T-helper 1 cell (primary cell): ENCODE measurements at places on chromosomes 5 and 9.

- no peak for DNase-seq
Measured at GRCh38 chr5:102625468-102625867, 126.7 kb upstream of the SLCO6A1 start.

DNA sequence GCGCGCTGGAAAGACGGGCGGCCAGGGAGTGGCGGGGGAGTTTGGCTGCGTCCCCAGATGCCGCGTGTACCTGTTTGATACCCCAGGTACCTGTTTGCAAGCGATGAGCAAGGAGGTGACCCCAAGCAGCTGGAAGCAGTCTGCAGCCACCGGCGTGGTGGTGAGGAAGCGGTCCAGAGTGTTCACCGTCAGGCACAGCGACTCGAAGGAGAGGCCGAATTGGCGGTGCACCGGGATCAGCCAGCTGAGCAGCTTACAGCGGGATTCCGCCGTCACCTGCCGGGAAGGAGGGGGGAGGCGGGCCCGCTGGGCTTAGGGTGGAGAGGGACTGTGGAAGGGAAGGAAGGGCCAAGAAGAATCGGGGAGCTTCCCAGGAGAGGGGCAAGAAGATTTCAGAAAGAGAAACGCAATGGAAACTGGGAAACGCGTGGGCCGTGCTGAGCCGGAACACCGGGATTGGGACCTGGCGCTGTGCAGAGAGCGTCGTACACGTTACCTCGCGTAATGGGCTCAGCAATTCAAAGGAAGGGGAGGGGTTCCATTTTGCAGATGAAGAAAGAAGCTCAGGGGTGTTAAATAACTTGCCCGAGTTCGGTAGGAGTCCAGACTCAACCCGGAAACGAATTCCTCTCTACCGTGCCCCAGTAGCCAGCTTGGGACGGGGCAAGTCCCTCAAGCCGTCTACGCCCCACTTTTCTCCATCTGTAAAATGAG is 980 bp downstream of the CCNO start:
- no peak for DNase-seq

DNA sequence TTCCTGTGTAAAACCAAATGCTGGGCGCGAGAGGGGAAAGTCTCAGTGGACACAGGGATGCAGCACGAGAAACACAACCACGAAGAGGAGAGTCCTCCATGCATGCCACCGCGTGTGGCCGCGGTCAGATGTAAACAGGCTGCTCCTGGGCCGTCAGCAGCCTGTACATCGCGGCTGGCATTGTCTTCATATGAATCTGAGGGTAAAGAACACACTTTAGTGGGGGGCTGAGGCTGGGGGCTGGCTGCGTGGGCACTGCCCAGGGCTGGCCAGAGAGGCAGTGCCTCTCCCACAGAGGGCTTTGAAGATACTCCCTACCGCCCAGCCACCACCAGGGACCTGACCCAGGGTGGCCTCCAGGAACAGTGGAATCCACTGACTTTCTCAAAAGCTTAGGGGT is 106.2 kb downstream of the ENTREP1 start:
- no peak for DNase-seq

DNA sequence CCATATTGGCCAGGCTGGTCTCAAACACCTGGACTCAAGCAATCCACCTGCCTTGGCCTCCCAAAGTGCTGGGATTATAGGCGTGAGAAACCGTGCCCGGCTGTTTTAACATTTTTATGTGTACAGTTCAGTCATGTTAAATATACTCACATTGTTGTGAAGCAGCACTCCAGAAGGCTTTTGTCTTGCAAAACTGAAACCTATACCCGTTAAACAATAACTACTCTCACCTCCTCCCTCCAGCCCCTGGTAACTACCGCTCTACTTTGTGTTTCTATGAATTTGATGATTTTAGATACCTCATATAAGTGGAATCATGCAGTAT is 23.1 kb upstream of the SHB start:
- DNase-seq: no peak

DNA sequence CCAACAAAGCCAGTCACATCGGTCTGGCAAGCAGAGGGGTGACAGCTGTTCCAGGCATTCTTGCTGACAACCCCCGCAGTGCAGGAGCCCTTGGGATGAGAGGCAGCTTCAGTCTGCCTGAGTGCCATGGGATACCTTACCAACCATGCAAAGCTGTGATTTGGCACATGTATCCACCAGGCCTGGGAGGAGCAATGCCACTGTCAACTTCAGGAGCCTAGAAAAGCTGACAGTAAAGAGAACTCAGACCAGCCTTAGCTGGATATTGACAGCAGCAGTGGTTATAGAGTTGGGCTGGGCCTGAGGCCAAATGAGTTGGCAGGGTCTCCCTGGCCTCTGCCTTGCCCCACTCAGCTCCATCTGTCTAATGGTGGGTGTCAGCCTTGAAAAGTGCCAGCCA is 10.1 kb upstream of the PLPPR1 start:
- no peak for DNase-seq

GRCh38 chr9:19498015-19498414 is 89.2 kb downstream of the ACER2 start:
- no peak for DNase-seq

GRCh38 chr5:68332556-68332955 is 117.0 kb downstream of the PIK3R1 start:
- no peak for DNase-seq

DNA sequence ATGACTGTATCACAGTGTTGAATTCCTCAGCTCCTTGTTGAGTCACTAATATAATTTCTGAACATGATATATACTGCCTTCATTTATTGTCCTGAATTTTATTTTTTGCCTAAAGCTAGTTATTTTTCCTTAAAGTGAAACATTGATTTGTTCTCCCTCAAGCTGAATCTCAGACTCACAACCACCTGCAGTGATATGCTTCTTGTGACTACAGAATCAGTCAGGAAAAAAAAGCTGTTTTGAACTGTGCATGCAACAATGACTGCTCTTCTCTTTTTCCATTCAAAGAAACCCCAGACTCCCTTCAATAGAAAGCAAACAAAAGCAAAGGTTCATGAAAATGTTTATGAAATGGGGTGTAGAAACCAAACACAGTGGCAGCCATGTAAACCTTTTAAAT is 470.2 kb upstream of the CHD1 start:
- no peak for DNase-seq

DNA sequence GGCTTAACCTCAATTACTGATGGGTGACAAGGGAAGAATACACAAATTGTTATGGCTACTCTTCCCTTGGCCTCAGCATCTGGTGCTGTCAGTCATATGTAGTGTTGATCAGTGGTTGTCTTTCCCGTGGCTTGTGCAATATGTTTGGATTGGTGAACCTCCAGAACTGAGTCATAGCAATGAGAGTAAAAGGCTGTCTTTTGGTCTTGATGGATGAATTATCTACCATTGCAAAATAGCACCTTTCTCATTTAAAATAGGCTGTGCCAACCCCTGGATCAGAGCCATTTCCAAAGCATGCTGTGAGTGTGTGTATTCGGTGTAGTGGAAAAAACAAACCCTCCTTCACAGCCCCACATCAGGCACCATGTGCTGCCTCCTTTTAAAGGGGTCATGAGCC is 14.6 kb upstream of the F2R start:
- no peak for DNase-seq

DNA sequence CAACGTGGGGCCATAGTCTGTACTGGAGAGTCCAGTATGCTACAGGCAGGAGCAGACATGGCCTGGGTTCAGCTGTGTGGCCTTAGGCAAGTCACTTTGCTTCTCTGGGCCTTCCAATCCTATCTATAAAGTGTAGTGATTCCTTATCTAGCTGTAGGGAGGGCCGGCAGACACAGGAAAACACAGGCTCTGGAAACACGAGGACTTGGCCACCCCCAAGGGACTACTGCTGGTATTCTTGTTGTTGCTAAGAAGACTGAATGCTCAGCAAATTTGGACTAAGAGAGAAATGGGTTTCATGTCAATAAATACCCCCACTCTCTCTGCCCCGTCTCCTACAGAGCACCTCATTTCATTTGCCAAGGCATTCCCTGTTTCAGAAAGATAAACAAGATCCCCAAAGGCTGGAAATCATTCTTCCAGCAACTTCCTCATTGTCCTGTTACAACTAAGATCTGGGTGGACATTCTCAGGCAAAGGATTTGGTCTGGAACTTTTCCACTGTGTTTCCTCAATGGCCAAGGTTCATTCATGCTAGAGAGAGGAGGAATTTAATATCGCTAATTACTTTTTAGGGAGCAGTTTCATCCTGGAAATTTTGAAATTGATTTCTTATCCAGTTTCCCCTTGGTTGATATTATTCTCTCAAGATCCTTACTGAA is 105.8 kb downstream of the GABBR2 start:
- no peak for DNase-seq

DNA sequence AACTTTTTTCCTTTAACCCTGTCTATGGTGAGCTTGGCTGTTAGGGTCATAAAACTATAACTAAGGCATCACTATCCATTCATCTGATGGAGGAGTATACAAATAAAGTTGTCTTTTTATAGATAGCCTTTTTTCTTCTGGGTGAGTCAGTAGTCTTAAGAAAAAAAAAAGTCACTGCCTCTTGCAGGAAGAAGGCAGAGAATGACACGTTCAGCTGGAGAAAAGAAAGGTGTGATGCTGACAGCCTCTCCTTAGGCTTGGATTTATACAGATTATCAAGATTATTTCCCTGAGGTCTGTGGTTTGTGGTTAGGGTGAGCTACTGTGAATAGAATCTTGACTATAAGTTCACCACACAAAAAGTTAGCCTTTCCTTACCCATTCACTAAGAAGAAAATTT is 23.0 kb downstream of the EPB41L4B start:
- no peak for DNase-seq

DNA sequence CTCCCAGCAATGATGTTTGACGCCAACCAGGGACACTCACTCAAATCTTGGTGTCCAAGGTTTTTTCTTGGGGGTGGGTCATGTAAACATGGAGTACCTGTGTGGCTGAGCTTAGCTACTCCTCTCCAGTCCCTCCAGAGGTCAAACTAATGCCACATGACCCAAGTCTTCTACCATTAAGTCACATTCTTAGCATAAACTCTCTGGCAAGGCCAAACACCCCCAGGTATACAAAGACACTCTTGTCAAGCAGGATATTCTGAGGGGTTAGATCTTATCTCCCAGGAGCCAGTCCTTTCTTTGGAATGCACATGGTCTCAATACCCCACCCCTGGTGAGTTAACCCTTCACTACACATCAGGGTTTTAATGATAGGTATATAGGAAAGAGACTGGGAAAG is 161.4 kb downstream of the PDZD2 start:
- no peak for DNase-seq
